Stimulated activated CD8-positive, alpha-beta memory T cell treated with anti-CD3 and anti-CD28 coated beads, Interleukin-2, amount 100 ng/mL, for 1 hour (primary cell): ENCODE measurements at places on chromosomes 5 and 9.

DNA sequence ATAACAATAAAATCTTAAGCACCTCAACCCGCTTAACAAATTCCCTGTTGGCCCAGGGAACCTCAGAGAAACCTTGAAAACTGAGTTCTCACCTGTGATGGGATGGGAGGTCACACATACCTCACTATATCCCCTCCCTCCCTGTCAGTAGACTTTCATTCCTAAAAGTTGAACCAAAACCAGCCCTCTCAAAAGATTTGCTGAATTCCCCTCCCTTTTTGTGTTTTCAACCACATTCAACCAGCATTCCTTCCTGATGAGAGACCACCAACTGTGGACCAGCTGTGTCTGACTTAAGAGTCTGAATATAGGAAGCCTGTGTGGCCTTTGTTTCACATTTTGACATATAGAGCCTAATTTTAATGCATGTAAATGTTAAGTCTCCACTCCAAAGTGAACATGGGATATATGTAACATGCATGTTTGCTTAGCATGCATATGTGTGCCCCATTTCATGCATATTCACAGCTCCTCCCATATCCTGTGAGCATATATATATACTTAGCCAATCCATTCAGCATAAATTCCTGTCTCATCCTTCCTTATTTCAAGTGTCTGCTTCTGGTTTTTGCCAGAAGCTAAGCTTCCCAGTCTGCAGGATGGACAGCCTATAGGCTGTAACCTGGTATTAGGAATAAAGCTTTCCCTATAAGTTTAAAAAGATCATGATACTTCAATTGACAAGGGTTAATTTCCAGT is 604.6 kb downstream of the PTPRD start:
- DNase-seq = no peak

- no peak for DNase-seq
These were observed 7.9 kb downstream of the NRARP start for GRCh38 chr9:137294091-137294680.

GRCh38 chr5:110342683-110343082 is 383.8 kb downstream of the TMEM232 start:
- no peak for DNase-seq

GRCh38 chr5:66821688-66822429 is 225.7 kb downstream of the MAST4 start:
- DNase-seq = no peak

DNA sequence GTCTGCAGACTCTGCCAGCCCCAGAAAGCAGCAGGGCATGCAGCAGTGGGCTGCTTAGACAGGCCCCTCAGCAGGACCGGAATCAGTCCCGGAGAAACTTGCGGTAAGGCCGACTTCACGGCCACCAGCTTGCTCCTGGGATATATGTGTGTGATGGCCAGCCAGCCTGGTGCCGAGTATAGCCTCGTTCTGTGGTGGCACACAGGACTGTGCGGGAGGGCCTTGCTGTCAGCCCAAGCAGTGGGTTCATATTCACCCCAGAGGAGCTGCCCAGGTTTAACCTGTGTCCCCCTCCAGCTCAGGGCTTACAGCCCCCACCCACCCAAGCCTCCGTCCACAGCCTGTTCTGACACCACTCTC is 112.9 kb downstream of the DAB2IP start:
- DNase-seq = no peak

DNA sequence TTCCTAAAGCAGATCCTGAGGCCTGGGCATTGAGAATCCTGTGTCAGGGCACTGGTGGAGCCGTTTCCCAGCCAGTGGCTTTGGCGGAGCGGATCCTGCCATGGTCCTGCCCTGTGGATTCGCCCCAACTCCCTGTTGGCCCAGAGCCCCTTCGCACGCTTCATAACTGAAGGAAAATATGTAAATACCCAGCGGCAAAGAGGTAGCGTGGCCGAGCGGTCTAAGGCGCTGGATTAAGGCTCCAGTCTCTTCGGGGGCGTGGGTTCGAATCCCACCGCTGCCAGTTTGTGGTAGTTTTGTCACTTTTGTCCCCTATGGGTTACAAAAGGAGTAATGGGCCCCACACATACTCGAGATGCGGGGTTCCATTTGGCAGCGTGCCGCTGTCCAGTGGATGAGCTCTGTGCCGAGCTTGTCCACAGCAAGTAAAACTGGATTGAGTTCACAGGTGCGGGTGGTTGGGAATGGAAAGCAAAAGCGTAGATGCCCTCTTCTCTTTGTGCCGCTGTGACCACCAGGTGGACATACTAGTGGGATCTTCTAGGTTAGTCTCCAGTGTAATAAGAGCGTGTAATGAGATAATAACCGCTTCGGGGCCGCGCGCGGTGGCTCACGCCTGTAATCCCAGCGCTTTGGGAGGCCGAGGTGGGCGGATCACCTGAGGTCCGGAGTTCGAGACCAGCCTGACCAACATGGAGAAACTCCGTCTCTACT is 17.3 kb downstream of the TRIM7 start:
- DNase-seq = no peak

- no peak for DNase-seq
These were observed 1.1 kb upstream of the GAPVD1 start for GRCh38 chr9:125260561-125260960.

- DNase-seq = no peak
These were observed 348.0 kb downstream of the SEMA5A start for GRCh38 chr5:9197881-9198260.

DNA sequence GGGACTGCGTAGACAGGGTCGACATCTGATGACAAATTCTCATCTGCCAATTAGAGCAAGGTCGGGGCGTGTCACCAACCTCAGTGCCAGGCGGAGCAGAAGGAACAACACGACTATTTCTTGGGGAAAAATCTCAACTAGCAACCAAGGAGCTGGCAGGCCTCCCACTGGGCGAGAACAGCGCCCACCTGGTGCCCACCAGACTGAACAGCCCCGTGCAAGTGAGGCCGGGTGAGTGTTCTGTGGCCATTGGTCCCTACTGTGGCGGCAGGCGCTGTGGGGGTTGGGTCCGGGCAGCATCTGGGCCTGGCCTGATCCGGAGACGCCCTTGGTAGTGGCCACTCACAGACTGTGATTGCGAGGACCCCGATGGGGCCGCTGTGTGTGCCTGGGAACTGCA is 11.5 kb downstream of the NOTCH1 start:
- no peak for DNase-seq

- DNase-seq = no peak
These were observed 2.8 kb downstream of the CKS2 start for GRCh38 chr9:89313842-89314241.
